ENCODE measurements at places on chromosomes 16 and 17.

DNA sequence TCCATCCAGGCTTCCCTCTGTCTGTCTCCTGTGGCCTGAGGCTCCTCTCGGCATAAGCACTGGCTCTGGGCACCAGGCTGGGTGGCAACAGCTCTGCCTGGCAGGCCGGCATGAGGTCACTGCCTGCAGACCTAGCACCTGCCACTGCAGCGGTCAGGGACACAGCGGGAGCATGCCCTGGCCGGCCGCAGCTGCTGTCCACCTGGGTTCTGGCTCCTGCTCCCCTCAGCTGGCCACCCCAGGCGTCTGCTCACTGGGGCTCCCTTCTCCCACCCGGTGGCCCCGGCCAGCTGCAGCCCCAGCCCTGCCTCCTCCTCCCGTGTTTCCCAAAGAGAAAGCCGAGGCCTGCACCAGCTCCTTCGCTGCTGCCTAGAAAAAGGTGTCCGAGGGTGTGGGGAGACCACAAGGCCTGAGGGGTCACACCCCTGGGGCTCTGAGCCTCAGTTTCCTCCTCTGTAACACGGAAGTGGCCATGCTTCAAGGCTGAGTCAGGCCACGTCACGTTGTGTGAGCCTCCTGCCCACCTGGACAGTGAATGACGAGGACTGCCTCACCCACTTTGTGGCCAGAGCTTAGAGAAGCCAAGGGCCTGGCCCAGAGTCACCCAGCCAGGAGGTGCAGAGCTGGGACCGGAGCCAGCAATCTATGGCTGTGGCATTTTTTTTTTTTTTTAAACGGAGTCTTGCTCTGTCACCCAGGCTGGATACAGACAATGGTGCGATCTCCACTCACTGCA, 6.7 kb downstream of the NTHL1 start:
- no peak for DNase-seq

- DNase-seq, result no peak
These were observed 1.4 kb downstream of the WIPI1 start for GRCh38 chr17:68455901-68456338.

DNA sequence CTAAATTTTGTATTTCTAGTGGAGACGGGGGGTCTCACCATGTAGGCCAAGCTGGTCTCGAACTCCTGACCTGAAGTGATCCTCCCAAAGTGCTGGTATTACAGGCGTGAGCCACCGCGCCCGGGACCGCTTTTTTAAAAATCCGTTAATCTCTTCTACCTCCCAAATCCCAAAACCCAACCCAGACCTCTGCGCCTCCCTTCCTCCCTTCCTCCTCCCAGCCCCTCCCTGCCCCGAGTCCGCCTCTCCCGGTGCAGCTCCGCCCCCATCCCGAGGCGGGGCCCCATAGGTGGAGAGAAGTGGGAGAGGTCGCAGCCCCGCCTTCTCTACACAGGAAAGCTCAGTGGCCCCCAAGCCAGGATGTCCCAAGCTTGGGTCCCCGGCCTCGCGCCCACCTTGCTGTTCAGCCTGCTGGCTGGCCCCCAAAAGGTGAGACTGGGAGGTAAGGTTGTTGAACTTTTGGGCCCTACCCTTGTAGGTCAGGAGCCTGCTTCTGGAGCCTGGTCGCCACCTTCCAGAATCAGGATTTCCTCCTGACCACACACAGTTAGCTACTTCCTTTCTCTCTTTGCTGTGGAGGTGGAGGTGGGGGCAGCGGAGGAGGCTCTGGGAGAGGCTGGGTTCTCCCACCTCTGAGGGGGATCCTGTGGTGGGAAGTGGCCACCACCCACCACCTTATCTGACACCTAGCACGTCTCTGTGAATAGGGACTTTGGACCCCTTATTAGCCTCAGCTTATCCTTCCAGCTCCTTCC, at the start of gene TMEM92:
Gene TMEM92, plus strand, starts transcription at position 325 of the 755 bp plus-strand sequence. Its CDS starts 36 bp downstream, at position 361.
- peak; percentile 39 for DNase-seq

DNA sequence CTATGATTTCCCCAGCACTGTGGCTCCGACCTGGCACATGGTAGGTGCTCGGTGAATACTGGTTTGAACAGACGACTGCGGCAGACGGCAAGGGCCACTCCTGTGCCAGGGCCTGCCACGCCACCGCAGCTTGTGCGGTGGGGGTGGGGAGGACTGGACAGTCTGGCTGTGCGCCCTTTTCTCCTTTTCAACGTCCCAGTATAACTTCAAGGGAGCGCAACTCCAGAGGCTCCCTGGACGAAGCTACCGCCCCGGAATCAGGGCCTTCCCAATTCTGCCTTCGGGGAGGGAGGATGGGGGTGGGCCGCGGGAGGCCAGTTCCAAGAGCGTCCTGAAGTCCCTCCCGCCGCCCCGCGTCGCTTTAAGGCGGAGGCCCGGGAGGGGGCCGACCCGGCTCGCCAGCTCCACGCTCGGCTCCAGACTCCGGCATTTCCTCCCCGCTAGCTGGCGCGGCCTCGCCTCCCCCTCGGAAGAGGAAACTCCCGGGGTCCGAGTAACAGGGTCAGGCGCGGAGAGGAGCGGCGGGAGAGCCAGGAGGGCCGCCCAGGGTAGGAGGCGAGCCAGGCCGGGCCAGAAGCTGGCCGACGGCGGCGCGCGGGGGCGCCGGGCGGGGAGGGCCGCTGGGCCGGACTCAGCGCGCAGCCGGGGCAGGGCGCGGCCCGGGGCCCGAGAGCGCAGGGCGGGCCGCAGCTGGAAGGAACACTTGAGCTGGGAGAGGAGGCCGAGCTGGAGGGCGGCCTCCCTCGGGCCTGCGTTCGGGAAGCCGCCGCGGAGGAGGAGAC, at the start of gene ITPRIPL2:
Gene ITPRIPL2, plus strand, starts transcription at position 388 of the 782 bp plus-strand sequence. CDS start 498 bp downstream, outside the sequence.
- peak; percentile 40 for DNase-seq

DNA sequence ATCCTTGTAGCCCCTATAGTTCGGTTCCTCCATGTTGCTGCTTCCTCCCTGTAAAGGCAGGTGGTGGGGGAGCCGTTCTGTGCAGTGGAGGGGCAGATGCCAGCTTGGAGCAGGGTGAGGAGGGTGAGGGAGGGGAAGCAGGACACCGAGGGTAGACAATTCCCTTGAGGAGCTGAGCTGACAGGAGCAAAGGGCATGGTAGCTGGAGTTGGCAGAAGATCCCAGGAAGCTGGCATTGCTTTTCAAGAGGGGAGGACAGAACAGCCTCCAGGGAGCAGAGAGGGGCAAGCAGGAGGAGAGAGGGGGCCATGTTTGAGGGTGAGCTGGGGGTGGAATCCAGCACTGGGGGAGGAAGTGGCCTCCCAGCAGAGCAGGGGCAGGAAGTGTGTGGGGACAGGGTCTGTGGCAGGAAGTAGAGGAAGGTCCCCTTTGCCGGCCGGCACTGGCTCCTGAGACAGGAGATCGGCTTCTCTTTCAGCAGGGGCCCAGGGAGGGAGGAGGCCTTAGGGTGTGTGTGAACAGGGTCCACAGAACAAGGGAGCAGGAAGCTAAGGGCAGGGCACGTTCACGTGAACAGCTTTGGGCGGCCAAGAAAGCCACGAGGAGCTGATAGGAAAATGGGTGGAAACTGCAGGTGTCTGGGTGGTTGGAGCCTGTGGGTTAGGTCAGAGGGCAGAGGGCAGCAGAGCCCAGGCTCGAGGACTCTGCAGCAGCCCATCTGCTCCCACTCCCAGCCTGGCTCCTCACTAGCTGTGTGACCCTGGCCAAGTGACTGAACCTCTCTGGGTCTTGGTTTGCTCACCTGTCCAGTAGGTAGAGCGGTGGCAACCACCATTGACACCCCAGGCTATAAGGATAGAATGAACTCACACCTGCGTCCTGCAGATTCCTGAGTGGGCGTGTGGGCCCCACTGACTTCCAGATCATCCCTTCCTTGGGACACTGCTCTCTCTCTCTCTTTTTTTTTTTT, 17.5 kb upstream of the SPNS2 start:
- DNase-seq, result peak; percentile 73

DNA sequence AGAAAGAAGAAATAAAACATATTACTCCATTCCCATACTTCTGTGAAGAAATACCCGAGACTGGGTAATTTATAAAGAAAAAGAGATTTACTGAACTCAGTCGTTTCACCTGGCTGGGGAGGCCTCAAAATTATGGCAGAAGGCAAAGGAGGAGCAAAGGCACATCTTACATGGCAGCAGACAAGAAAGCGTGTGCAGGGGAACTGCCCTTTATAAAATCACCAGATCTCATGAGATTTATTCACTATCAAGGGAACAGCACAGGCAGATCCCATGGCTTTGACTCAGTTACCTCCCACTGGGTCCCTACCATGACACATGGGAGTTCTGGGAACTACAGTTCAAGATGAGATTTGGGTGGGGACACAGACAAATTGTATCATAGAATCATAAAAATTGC, 365.4 kb downstream of the WWOX start:
- no peak for DNase-seq

GRCh38 chr17:50198026-50198669, 3.3 kb downstream of the COL1A1 start:
- DNase-seq, result peak; percentile 65

DNA sequence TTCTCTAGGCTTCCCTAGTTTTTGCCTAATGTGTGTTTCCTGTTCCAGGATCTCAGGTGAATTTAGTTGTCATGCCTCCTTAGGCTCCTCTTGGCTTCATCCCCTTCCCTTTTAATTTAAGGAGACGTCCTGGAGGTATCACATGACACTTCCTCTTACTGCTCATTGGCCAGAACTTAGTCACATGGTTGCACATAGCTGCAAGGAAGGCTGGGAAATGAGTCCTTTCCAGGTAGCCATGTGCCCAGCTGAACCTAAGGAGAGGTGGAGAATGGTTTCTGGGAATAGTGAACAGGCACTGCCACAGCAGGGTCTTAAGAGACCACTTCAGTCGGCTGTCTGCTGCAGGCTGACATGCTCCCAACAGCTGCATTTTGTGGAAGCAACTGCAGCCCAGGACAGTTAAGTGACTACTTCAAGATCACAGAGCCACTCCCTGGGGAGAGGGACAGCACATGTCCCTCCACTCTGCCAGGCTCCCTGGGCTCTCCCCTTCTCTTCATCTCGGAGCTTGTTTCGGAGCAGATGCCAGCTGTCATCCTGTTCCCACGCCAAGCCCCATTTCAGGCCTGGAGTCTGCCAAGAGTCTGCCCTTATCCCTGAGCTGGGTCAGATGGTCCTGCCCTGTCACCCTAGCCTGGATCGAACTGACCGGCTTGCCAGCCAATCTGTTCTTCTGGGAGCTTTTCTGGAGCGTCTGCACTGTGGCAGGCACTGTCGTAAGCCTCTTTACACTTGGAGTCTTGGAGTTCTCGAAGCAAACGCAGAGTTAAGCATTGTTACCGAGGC, 81.4 kb upstream of the FOXF1 start:
- DNase-seq, result no peak

DNA sequence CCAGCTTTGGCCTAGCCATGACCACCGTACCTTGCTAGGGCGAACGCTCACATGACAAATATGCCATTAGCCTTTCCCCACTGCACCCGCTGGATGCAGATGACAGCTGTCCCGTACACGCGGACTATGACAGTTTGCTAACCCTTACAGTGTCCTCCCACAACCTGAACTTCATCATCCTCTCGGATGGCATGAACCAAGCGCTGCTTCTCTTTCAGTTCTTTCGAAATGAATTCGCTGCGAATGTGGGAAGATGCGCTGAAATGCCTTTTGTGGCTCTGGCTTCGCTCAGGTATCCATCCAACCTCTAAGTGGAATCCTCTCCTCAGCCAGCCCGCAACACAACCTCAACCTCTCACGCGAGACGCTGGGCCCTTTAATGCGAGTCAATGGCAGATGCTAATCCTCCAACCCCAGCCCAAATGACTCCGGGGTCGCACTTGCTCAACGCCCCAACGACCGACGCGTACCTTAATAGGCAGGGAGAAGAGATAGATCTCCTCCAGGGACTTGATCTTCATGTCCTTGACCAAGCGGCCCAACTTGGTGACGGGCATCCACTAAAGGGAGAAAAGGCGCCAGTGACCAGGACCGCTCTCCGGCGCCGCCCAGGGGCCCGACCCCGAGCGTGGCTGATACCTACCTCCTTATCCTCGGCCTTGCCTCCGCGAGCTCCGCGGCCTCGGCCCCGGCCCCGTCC, 670 bp downstream of the RPS2 start:
- DNase-seq, result no peak

DNA sequence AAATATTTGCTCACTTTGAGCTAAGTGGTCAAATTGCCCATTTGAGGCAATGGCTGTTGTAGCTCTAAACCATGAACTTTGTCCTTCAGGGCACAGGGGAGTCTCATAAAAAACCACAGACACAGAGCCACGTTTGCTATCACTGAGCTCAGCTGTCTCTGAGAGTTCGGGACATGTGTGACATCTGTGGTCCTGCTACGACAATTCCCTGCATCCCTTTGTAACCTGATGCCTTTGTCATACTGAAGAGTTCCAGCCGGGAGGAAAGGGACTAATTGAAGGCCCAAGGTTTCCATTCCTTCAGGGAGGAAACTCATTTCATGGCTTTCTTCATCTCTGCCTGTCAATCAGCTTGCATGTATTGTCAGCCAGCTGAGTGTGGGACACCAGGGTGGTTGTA, 599.4 kb upstream of the CDH5 start:
- DNase-seq, result no peak

DNA sequence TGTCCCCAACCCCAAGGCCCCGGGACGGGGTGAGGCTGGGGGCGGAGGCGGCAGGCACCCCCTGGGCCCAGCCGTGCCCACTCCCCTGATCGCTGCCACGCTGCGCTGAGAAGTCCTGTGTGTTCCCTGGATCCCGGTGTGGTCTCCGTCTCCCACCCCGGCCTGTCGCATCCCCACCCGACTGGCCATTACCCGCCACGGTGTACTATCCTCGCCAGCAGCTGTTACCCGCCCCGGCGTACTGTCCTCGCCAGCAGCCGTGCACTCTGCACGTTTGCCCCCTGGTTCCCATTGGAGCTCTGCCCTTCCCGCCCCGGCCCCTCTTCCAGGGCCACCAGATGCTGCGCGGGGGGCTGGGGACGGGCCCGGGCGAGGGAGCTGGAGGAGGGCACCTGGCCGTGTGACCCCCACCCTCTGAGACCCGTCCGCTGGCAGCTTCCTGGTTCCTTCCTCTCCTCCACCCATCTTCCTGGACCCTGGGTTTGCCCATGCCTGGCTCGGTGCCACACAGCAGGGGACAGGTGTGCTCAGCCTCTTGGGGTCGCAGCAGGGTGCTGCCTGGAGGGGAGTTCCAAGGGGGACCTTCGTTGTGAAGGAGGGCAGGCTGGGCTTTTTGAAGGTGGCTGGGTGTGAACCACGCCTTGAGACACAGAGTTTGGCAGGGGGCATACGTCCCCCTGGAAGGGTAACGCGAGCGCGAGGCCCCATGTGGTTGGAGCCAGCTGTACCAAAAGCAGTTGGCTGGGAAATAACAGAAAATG, 19.7 kb downstream of the BAHCC1 start:
- DNase-seq, result no peak

- no peak for DNase-seq
These were observed 9.0 kb downstream of the CCR7 start for GRCh38 chr17:40556198-40556661.
